ENCODE measurements at places on chromosomes 2 and 18.

- no peak for ATAC-seq
Measured at GRCh38 chr2:127847931-127848330, 10.0 kb downstream of the POLR2D start.

- no peak for ATAC-seq
Measured at GRCh38 chr2:38875227-38875575, 533 bp downstream of the DHX57 start.

- ATAC-seq, result no peak
Measured at GRCh38 chr18:63160172-63160995, 159.2 kb downstream of the BCL2 start.

DNA sequence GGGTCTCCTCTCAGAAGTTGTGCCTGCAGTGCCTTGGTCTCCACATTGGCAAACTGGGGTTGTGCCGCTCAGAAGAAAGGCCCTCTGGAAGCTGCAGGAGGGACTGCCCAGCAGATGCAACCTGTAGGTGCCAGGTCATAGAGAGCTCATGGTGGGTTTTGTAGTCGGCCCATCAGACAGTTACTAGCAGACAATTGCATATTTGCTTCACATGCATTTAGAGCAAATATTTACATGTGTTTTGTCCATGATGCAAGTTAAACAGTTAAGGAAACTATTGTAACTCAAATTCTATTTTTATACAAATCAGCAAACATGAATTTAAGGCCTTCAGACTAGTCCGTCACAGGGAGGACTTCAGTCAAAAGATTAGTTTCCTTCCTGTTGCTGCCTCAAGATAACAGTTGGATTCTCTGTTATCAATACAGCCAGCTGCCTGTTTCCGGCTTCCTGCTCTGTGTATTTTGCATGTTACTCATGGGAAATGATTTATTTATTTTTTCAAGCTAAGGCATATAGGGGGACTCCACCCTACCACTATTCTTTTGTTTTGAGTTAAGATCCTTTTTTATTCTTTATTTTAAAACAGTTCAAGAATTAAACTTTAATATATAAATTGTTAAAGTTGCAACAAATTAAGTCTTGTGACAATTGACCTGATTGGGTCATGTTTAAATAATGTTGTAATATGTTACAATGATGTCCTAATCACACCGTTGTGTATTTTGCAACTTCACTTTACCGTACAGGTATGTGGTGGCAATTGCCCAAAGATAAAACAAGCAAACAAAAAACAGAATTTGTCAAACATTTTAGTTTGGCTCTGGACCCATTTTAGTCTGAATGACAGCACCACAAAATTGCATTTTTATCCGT lies 133.5 kb downstream of the SPTBN1 start:
- ATAC-seq, result no peak

DNA sequence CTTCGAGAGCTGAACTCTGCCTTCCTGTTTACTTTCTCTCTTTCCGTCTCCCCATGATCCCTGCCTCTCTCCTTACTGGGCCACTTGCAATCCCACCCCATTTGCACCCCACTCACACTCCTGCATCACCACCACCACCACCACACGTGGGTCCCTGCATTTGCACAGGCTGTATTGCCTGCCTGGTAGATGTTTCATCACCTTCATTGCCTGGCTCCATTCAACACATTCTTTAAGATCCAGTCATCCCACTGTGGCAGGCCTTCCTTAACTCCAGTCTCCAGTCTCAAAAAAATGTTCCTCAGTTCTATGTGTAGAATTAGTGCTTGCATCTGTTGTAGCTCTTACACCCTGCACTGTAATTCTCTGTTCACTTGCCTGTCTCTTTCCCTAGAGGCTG lies 13.9 kb downstream of the NOSTRIN start:
- no peak for ATAC-seq

GRCh38 chr2:236165842-236166795 lies 2.1 kb downstream of the GBX2 start:
- ATAC-seq, result no peak

GRCh38 chr2:199464606-199465352 lies 7.0 kb upstream of the SATB2 start:
- ATAC-seq, result no peak

GRCh38 chr18:44321868-44322590 lies 358.7 kb upstream of the SETBP1 start:
- no peak for ATAC-seq

DNA sequence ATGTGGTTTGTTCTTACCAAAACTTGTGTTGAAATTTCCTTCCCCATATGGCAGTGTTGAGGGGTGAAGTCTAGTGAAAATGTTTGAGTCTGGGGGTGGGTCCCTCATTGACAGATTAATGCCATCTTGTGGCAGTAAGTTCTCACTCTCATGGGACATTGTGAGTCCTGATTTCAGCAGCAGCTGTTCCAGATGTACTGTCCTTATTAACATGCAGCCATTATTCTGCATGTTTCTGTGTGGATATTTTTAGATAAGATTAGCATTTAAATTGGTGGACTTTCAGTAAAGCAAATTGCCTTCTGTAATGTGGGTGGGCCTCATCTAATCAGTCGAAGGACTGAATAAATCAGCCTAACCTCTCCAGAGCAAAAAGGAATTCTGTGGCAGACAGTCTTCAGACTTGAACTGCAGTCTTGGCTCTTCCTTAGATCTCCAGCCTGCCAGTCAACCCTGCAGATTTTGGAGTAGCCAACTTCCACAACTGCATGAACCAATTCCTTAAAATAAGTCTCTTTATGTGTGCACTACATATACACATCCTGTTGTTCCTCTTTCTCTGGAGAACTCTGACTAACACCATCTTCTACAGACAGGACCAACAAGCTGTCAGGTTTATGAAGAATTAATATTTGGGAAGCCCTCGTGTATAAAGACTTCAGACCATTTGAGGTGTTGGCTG lies 138.7 kb upstream of the ZNF516 start:
- ATAC-seq, result peak; percentile 42

DNA sequence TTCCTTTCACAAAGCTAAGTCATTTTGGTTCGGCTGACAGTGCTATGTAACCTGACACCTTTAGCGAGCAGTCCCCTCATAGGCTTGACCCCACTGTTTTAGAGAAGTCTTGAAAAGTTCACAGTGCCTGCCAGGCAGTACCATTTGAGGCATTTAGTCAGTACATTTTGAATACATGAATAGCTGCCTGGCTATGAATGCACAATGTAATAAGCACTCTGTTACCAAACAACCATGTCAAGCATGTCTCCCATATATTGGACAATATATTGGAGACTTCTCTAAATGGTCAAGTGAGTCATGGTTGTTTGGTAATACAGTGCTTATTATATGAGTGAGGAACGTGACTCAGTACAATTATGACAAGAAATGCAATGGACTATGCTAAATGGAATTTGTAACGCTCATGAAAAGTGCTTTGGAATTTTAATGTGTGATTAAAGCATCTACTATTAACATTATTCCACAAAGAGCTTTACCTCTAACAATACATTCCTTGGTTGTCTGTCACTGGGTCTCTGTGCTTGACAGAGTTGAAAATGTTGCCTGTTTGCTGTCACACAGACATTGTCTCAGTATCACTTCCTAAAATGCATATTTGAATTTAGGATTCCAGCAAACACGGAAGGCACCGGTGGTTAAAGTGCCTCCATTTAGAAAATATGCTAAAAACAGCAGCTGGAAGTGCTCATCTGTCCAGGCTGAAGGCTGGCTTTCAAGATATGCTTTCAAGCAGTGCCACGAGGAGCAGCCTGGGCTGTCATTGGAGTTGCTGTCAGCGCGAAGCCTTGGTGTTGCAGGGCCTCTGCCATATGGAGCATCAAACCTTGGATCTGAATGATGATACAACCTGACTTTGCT lies 458.6 kb downstream of the FBXO15 start:
- peak; percentile 20 for ATAC-seq

GRCh38 chr2:167697194-167697593 lies 550.2 kb downstream of the STK39 start:
- ATAC-seq, result no peak

DNA sequence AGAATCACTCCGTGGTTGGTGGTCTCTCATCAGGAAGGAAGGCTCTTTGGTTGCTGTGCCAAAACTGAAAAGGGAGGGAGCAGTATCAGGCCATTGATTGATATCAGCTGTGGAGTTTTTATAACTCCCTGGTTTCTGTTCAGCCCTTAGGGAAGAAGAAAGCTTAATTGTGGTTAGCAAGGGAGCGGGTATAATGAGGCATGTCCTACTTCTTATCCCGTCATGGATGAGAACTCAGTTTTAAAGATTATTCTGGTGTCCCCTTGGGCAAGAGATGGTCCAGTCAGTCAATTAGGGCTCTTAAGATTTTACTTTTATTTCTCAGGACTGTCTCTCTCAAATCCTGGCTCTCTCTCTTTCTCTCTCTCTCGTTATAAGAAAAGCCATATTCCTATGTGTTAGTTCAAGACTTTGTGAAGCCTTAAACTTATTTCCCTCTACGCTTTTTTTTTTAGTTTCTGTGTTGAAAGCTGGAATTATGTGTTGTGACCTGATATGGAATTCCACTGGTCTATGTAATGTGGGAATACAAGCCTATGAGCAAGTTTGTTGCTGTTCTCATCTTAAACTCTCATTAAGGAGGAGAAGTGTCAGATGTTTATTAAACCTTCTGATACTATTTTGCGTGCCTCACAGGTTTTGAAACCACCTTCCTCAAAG lies 514.0 kb upstream of the CDH2 start:
- ATAC-seq, result no peak

DNA sequence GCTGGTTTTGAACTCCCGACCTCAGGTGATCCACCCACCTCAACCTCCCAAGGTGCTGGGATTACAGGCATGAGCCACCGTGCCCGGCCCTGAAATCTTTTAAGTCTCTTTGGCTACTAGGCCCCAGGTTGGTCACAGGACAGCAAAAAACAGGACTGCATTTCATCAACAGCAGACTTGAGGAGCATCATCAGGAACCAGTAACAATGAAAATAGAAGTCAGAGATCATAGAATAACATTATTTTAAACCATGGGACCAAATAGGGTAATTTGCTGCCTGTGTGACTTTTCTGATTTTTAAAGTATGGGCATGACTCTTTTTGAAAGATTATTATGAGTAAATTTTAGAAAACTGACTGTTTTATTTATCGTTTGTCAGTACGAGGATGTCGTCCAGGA lies 24.8 kb downstream of the PPP1CB start:
- no peak for ATAC-seq

DNA sequence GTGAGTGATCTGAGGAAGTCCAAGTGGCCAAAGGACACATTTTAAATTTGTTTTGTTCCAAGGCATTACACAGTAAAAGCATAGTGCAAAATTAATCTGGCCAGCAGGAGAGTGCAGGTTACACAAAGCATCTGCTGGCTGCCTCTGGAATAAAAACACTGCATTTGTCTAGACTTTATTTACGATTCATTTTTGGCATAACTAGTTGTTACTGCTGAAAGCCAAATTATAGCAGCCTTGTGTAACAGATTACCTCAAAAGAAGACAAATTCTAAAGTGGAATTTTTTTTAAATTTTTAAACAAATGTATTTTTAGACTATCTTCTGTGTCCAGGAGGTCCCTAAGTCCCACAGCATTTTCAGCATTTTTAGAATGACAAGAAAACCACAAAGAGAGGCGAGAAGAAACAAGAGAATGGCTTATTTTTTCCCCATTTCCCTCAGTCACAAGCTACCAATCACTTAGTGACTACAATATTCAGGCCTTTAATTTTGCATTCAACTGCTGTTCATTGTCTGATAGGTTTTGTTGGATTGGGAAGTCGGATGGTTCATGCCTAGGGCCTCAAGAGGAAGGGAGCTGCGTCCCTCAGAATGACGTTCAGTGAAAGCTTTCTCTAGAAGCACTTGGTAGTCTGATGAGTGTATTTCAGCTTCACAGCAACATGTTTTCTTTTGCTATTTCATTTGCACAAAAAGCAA lies 46.0 kb downstream of the TMEFF2 start:
- peak; percentile 39 for ATAC-seq

GRCh38 chr2:169513926-169514325 lies 4.4 kb downstream of the KLHL41 start:
- ATAC-seq, result no peak

DNA sequence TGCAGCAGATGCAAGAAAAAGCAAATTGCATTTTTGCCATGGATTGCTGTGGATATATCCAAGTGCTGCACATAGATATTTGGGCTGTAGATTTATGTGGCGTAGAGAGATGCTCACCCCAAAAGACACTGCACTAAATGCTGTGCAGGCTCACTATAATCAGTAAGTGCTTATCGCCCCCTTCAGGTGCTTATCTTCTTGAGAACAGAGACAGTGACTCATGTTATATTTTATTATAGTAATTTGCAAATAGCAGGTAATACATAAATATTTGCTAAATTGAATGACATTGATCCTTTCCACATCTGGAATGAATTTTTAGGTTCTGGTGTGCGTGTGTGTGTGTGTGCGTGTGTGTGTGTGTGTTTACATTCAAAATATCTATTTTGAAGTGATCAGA lies 36.8 kb upstream of the PLEKHM3 start:
- ATAC-seq, result peak; percentile 64

DNA sequence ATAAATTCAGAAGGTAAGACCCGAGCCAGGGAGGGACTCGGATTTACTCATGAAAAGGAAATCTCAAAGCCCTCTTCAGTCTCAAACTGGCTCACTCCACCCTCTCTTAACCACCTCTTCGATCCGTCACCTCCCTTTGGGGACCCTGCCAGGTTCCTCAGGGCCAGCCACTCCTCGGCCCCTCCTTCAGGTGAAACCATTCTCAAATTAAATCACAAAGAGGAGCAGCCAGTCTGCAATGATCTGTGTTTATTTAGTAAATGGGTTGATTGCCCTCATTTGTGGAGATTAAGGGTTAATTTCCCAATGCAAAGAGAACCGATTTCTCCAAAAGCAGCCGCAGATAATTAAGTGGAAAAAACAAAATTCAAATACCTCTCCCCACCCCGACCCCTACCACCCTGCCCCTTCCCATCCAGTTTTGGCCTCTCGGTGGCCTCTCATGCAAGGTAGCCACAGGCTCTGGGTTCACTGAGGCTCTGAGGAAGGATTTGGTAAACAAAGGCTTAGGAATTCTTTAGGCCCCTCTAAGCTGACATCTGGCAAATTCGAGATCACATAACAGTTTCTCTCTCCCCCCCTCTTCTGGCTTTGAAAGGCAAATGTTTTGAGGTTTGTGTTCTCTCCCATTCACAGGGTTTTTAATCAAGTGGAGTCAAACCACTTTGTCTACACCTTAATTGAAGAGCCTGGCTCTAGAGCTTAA lies 10.3 kb upstream of the FZD7 start:
- no peak for ATAC-seq

DNA sequence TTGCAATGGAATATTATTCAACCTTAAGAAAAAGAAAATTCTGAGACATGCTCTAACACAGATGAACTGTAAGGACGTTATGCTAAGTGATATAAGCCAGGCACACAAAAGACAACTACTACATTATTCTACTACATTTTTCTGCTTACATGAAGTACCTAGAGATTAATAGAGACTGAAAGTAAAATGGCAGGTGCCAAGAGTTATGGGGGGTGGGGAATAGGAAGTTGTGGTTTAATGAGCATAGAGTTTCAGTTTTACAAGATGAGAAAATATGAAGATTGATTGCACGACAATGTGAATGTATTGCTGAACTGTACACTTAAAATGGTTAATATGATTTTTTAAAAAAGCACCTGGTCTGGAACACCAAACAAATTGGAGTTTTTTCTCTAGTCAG lies 1231.6 kb upstream of the DDX18 start:
- no peak for ATAC-seq
